CD4-positive, alpha-beta T cell treated with Interferon gamma for 1 hour (primary cell): ENCODE measurements at places on chromosomes 7 and 10.

- DNase-seq: no peak
These were observed 89.1 kb downstream of the CDK6 start for GRCh38 chr7:92747041-92747835.

DNA sequence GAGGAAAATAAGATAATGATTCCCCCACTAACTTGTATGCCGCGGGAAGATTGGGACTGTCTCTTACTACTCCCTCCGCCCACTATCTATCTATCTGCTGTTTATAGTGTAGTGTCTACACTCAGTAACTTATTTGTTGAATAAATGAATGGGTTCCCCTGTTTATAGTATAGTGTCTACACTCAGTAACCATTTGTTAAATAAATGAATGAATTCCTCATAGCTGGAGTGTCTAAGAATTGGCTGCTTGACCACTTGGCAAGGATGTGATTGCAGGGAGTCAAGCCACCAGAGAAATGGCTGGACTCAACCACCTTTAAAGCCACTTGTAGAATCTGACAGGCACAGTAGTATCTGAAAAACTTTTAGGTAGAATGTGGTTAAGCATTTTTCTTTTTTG lies 147.1 kb downstream of the TRIL start:
- DNase-seq: no peak

DNA sequence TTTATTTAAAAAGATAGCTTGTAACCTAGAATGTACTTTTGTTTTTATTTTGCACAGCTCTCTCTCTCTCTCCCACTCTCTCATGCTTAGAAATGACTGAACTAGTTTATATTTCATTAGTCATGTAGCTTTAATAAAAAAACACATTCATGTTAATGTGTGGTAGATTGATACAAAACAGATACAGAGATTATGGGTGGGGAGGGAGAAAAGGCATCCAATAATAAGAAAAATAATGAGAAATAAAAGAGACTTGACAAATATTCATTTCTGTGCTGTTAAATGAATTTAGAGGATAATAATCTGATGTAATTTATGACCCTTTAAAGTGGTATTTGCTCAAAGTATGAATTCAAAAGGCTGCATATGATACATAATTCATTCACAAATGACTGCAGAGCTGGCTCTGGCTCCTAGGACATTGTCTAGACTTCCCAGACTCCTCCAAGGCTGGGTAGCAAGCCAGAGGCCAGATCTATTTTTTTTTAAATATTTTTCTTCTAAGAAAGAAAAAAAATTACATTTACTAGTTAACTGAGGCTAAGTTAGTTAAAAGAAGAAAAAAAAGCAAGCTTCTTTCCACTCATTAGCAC lies 105.7 kb upstream of the DNAJB12 start:
- DNase-seq: no peak

DNA sequence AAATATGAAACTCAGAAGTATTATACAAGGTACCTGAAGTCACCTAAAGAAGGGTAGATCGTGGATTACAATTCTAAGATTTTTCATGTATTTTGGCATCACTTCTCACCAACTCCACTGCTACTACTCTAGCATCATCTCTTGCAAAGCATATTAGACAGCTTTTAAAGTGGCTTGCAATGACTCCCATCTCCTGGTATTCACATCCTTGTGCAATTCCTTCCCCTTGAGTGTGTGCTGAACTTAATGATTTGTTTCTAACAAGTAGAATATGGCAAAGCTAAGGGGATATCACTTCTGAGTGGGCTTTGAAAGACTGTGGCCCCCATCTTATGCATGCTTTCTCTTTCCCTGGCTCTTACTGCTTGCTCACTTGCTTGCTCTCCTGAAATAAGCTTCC lies 280.2 kb downstream of the SNX13 start:
- DNase-seq: no peak

DNA sequence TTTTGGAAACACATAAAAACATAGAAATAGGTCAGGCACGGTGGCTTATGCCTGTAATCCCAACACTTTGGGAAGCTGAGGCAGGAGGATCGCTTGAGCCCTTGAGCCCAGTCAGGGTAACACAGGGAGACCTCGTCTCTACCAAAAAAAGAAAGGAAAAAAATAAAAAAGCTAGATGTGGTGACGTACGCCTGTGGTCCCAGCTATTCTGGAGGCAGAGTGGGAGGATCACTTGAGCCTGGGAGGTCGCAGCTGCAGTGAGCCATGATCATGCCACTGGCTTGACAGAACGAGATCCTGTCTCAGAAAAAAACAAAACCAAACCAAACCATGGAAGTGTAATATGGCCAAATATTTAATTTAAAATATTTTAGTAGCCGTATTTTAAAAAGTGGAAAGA lies 55.6 kb downstream of the MCU start:
- no peak for DNase-seq

- no peak for DNase-seq
These were observed 325.4 kb upstream of the SEMA3C start for GRCh38 chr7:81244224-81244623.

DNA sequence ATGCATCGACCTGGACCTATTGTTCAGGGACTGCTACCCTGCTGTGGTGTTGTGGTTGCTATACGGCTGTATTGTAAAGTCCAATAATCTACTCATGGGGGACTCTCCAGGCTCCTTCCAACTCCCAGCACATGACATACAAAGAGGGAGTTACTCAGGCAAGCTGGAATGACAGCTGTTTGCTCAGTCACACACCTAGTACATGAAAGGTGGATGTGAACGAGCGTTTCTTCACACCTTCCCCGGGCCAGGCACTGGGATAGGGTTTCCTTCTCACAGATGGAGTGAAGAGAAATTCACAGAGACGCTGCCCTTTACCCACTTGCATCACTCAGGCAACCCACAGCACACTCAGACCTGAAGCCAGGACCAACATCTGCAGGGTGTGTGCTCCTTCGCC lies 215.7 kb downstream of the TNS3 start:
- DNase-seq: no peak

GRCh38 chr10:99303899-99304861 lies 25.0 kb upstream of the CNNM1 start:
- no peak for DNase-seq

DNA sequence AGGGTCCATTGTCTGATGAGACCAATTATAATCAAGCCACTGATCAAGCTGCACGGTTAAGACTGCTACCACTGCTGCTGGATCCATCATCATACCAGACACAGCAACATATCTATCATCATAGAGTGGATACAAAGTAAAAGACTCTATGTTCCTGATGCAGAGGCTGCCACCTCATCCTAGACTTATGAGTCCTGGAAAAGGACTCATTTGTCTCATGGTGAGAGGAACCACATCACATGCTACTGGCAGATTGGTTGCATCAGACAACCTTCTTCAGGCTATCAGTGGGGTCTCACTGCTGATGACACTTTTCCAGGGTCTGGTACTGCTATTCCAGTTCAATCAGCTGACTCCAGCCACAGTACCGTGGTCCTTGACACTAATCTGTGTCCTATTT lies 79.0 kb downstream of the ABI1 start:
- DNase-seq: no peak

DNA sequence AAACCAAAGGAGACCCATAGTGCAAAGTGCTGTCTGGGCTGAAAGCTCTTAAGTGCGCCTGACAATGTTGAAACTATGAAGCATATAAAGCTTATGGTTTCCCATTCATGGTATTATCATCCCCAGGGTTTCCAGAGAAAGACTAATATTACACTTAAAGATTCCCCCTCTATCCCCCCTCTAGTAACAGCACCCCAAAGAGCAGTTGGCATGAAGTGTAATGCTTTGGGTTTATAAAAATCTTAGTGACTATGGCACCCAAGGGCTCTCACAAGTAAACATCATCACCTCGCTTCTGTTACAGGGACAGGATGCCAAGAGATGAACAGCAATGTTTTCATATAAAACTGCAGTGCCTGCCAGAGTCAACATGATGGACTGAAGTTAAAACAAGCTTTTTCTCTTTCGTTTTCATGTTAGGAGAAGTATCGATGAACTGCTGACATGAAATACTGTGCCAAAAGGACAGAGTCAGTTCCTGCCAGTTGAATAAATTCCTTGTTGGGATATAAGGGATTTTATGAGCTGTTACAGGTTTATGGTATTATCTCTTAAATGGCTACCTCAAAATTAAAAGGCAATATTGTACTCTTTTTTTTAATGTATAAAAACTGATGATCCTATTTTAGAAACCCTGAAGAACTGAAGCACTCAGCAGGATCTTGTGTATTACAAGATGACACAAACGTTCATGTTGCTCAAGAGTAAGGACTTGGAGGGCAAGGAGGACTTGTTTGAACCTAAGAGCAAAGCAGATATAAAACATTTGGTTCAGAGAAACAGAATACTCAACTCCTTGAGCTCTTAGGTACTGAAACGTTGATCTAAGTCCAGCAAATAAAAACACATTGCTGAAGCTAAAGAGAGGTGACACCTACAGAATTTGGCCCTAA lies 203.7 kb upstream of the IMMP2L start:
- DNase-seq: no peak

GRCh38 chr10:44172883-44173607 lies 211.9 kb downstream of the CXCL12 start:
- no peak for DNase-seq

DNA sequence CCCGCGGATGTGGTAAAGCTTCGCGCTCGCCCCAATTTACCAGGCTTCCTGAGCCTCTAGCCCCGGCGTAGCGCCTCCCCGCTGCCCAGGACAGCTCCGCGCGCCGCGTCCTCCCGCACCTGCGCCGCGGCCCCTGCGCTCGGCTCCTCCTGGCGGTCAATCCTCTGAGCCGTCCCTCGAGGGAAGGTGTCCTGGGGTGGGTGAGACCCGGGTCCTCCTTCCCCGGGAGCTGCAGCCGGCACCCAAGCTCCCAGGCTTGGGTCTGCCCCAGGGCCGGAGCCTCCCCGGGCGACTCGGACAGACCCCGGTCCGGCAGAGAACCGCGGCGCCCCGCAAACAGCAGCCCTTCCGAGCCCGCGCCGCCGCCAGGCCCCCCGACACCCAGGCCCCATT lies 512 bp downstream of the OSBPL3 start:
- peak; percentile 69 for DNase-seq

DNA sequence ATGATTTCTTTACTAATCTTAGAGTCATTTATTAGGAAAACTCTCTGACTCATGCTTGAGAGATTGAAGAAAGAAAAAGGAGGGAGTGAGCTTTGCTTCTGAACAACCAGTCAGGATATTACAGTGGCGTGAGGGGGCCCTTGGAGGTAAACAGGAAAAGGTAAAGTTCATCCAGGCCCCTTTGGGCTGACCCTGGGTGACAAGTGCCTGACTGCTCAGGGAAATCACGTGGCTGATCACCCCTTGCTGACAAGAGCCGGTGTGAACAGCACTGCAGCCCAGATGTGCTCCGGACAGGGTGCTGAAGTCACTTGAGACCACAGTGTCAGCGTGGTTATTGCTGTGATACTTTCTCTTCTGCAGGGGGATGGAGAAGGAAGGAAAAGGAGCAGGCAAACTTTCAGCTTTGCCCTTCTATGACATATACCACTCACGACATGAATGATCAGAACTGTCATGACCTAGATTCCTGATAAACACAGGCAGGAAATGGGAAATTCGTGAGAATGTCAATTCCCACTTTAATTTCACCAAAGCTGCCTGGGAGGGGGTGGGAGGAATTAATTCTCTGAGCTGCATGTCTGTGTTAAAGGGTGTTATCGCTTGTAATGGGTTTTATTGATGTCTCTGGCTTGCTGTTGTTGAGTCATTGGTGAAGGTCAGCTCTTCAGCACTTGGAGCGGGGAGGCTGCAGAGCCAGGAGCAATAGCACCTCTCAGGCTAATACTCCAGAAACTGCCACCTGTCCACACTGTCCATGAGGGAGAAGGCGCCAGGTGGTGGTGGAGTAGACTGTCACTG lies 139.8 kb upstream of the AOAH start:
- DNase-seq: peak; percentile 35

DNA sequence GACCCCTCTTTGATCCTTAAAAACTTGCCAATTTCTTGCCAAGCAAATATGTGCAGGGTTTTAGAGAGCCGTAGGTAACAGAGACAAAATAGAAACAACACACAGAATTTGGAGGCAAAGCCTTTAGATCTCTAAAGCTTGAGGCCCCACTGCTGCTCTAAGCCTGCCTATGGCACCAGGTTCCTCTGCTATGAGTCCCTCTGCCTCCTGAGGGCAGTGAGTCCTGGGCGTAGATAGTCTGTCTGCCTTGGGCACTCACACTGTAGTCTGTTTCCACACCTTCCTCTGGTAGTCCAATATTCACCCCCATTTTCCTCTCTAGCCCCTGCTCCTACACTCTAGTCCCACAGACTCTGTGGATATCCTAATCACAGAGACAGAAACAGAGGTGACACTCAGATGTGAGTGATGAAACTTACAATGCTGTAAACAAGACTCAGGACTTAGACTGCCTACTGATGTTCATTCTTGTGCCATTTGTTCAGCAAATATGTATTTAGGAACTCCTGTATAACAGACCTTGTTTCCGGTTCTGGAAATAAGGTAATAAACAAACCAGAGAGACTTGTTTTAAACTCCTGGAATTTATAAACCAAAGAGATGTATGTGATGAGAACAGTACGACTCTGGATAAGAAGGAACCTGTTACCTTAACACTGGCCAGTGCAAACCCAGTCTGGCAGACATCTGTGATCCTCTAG lies 153.3 kb upstream of the PRSS1 start:
- DNase-seq: no peak

DNA sequence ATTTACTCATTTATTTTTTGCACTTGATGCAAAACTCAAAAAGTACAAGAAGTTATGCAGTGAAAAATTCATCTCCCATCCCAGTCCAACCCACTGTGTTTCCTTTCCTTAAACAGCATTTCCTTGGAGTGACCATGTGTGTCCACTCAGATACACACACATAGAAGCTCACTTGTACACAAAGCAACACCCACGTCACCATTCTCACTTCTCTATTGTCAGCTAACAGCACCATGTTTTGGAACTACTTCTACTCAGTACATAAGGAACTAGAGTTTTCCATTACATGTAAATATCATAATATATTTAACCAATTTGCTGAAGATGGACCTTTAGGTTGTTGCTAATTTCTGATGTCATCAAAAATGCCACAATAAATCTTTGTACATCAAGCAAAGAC lies 167.6 kb downstream of the GRID1 start:
- no peak for DNase-seq

DNA sequence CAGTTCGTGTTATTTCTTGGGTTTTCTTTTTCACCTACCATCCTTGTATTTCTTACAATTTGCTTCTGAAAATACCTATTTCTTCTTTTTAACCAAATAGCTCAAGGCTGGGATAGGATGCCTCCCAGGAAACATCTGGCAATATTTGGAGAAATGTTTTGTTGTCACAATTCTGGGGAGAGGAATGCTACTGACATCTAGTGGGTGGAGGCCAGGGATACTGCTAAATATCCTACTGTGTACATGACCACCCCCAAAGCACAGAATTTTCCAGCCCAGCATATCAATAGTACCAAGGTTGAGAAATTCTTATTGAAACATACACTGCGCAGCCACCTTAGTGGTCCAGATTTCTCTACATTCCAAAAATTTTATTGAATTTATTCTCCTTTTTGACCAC lies 55.5 kb downstream of the CNTNAP2 start:
- no peak for DNase-seq
